Esophagus squamous epithelium (tissue), 5 donors: ENCODE measurements at places on chromosomes 5 and 9.

- no peak for DNase-seq
These were observed 362.0 kb upstream of the CDH10 start for GRCh38 chr5:25006734-25007133.

- DNase-seq, result no peak
These were observed 73.5 kb downstream of the ZNF618 start for GRCh38 chr9:113949571-113950078.

- DNase-seq, result no peak
These were observed 6.5 kb downstream of the RPS6 start for GRCh38 chr9:19373527-19373926.

DNA sequence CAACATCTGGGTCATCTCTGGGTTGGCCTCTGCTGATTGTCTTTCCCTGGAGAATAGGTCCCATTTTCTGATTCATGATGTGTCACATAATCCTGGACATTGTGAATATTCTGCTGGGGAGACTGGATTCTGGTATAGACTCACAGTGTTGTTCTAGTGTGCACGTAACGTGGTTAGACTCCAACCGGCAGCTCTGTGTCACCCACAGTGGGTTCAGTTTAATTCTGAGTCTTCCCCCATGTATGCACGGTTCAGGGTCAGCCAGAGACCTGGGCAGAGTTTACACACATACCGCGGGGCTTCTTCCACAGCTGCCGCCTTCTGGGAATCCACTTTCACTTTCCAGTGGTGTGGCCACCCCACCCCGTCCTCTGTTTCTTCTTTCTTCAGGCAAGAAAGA is 38.0 kb upstream of the LRRC14B start:
- no peak for DNase-seq

DNA sequence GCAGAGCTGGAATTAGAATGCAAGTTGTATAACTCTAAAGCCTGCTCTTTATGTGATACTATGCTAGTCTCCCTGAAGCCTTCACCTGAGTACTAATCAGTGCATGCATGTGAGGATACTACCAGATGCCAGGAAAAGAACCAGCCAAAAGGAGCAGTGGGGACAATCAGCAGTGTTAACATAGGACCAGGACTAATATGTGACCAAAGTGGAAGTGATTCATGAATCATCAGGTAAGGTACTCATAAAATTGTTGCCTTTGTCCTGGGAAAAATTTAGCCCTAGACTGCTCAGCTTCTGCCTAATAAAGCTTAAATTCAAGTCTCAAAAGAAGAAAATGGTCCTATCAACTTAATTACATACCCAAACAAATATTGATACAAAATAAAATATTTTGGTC is 13.4 kb upstream of the TSLP start:
- no peak for DNase-seq

GRCh38 chr5:33105521-33105941 is 335.2 kb upstream of the TARS1 start:
- DNase-seq, result no peak
